Right ventricle myocardium inferior (tissue), 1 donor: ENCODE measurements at places on chromosomes 16 and 17. TPM values are rescaled to one million over a fixed set of nuclear protein-coding genes. Genes with fewer than 3 reads are reported as not detected.

Gene ZP2
- not detected for total RNA-seq

Gene NPW
- not detected for total RNA-seq

Gene TMEM235
- not detected for total RNA-seq

Gene C16orf86
- 3.0 TPM for total RNA-seq
